ENCODE measurements at places on chromosomes 3 and 15.

DNA sequence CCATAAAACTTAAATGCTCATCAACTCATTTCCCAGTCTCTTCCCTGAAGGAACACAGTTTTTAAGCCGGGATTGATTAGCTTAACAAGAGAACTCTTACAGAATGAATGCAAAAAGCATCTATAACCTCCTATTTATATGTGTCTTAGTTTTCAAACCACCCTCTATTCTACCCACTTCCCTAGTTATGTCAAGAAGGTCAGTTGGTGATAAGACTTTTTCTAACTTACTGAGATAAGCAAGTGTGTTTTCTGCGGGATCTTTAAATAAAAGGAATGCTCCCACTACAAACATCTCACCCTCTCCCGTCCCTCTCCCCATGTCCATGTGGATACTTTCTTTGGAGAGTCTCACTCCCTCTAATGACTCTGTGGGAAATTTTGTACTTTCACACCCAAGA, 218.5 kb downstream of the SV2B start:
- DNase-seq, result no peak

DNA sequence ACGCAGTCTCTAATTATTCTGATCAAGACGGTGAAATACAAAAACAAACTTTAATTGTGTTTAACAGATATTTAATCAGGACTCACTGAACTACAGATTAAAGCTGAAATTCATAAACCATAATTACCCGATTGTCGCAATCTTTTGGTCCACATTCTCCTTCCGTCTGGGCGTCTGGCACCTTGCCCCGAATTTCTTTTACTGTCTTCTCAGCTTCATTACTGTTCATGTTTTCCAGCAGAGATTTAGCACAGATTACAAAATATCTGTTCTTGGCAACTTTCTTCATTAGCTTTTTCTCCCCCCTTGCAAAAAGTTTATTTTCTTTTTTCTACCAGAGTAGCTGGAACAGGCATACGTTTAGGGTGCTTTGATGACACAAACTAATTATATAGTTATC, 271.4 kb downstream of the TIGIT start:
- DNase-seq, result no peak

GRCh38 chr3:170078620-170079281, 41.0 kb downstream of the GPR160 start:
- DNase-seq, result no peak

DNA sequence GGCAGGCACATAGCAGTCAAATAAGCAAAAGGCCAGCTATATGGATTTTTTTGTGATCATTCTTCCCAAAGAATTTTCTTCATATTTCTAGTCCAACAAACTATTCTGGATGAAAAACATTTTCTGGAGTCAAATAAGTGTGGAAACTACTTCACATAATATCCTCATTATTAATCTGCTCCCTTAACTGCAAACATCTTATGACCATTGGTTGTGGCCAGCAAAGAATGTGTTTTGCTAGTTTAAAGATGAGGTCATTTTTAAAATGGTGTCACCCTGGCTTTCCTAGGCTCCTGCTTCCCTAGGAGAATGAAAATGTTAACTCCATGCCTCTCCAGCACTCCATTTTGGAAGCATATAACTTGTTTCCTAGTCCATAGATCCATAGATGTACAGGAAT, 118.8 kb downstream of the SST start:
- no peak for DNase-seq

- DNase-seq, result no peak
Observed at GRCh38 chr3:72171946-72172345, 387.0 kb upstream of the PROK2 start.
